ENCODE measurements at places on chromosomes 1 and 21.

- H3K27me3 ChIP-seq, result no peaks in the 10 kb centered on the region
- H3K4me1 ChIP-seq, result no peaks in the 10 kb centered on the region
- no peaks in the 10 kb centered on the region for H3K36me3 ChIP-seq
- DNase-seq, result no peak
These were observed 150.3 kb downstream of the HMGB4 start for GRCh38 chr1:34013958-34014737.

DNA sequence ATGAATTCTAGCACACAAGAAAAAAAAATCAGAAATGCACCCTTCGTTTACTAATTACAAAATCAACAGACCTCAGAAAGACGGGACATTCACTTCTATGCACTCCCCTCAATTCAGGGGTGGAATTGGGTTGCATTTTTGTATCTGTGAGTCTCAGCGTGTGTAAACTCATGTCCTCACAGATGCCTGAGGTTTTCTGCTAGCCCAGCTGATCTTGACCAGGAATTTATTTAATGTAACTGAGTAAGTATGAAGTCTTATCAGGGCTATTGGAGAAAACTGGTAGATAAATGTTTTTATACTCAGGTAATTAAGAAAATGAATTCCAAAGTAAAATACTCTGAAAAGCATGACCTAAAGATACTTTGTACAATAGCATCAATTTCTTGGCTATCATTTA is 167.7 kb downstream of the RUNX1 start:
- H3K4me3 ChIP-seq, result no peak overlapping the region
- no peak for DNase-seq
- H3K27ac ChIP-seq, result no peak overlapping the region
- H3K27me3 ChIP-seq, result no peaks in the 10 kb centered on the region

- H3K4me1 ChIP-seq, result peaks cover 77% of the 10 kb centered on the region
- no peaks in the 10 kb centered on the region for H3K36me3 ChIP-seq
- no peak overlapping the region for H3K27ac ChIP-seq
- DNase-seq, result no peak
- H3K27me3 ChIP-seq, result no peaks in the 10 kb centered on the region
These were observed 40.9 kb downstream of the GALNT2 start for GRCh38 chr1:230107941-230108340.

GRCh38 chr1:89980605-89981004 is 14.3 kb upstream of the ZNF326 start:
- H3K4me3 ChIP-seq, result no peak overlapping the region
- no peaks in the 10 kb centered on the region for H3K36me3 ChIP-seq
- H3K27me3 ChIP-seq, result no peaks in the 10 kb centered on the region

DNA sequence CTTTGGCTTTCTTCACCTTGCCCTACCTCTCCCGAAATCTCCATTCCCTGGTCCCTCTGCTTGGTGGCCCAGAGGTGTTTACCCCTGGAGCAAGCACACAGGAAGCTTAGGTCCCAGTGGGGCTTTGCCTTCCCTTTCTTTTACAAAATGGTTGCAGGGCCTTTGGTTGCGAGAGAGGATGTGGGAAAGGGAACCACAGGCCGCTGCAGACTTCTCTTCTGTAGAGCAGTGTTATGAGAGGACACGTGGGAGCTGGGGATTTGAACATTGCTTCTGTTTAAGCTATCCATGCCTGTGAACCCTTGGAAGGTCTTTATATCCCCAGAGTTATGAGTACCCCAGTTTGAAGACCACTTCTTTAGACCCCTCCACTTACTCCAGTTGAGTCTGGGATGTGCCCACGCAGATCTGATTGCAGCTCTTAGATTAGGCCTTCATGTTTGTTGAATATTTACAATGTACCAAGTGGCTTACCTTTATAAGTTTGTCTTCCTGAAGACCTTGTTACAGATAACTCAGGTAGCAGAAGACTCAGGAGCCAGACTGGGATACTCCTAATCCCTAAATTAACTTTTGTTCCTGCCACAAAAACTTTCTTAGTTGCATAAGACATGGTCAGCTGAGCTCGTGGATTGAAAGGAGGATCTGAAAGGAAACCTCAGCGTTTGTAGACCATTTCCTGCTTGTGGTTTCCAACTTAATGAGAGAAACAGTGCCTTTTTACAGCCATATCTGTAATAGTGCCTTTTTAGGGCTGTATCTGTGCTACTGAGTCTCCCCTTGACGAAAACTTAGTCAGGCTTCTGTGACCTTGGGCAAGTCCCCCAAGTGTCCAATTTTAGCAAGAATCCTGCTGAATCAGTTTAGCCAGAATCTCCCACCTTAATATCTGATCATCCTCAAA is 21.9 kb upstream of the IVNS1ABP start:
- H3K4me3 ChIP-seq, result no peak overlapping the region
- H3K4me1 ChIP-seq, result peaks cover 21% of the 10 kb centered on the region
- peak overlapping the region; percentile 59 for H3K27ac ChIP-seq
- no peaks in the 10 kb centered on the region for H3K36me3 ChIP-seq
- DNase-seq, result peak; percentile 86

- H3K36me3 ChIP-seq, result peaks cover 27% of the 10 kb centered on the region
- no peak overlapping the region for H3K4me3 ChIP-seq
- no peak for DNase-seq
- H3K4me1 ChIP-seq, result no peaks in the 10 kb centered on the region
- no peaks in the 10 kb centered on the region for H3K27me3 ChIP-seq
These were observed 50.5 kb upstream of the GPR52 start for GRCh38 chr1:174397261-174397660.
